Right lung (tissue), 10 donors: ENCODE measurements at places on chromosomes 2 and 18. TPM values are rescaled to one million over a fixed set of nuclear protein-coding genes. Genes with fewer than 3 reads are reported as not detected.

GRCh38 chr2:177147093-177147694, 65.4 kb upstream of the HNRNPA3 start:
- no peak for DNase-seq

- no peak for DNase-seq
These were observed 60.9 kb upstream of the CCBE1 start for GRCh38 chr18:59758106-59758505.

The PHOSPHO2 gene
- 17.0 TPM for polyA plus RNA-seq

The IL1A gene
- polyA plus RNA-seq: 0.12 TPM

DNA sequence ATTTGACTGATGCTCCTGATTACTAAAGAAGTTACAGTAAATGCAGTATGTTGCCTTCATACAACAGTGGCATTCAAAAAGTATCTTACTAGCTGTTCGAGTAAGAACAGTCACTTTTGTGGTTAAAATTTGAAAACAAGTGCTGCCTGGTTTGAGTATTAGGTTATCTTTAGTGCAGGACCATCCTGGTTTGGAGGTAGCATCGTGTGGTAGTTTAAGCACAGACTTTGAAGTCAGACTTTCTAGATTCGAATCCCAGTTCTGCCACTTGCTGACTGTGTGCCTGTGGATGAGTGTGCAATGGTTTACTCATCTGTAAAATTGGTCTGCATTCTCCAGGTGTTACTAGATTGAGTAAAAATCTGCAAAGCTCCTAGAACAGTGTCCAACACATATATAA, 96.8 kb downstream of the SGPP2 start:
- no peak for DNase-seq

- DNase-seq: no peak
These were observed 254.0 kb downstream of the CALCRL start for GRCh38 chr2:187194049-187194448.

DNA sequence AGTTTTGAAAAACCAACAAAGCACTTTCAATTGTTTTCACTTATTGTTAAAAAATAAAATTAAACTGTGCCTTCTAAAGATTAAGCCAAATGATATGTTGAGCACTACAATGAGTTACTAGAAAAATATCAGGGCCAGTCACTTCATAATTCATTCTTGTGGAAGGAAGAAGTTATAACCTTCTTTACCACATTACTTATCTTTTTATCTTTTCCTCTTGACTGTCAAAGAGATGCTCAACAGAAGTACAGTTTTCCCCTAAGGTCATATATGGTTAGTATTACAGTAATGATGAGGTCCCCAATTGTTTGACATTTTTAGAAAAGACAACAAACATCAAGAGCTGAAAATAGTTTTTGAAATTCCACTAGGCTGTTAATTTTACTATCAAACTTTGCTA, 9.4 kb downstream of the PELI1 start:
- no peak for DNase-seq

DNA sequence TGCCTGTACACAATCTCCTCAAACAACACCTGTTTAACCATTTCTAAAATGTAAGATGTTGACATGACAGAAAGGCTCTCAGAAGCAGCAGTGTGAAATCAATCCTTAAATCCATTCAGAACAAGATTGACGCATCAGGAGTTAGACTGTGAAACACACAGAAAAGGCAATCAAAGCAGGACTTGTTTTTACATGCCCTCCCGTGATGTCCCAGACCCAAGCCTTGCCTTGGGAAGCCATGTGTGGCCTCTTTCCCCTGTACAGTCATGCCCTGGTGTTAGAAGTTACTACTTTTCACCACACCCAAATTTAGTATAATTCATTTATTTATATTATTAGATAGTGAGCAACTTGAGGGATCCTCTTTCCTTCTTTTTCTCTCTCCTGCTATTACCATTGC, 115.7 kb downstream of the NCKAP5 start:
- no peak for DNase-seq

DNA sequence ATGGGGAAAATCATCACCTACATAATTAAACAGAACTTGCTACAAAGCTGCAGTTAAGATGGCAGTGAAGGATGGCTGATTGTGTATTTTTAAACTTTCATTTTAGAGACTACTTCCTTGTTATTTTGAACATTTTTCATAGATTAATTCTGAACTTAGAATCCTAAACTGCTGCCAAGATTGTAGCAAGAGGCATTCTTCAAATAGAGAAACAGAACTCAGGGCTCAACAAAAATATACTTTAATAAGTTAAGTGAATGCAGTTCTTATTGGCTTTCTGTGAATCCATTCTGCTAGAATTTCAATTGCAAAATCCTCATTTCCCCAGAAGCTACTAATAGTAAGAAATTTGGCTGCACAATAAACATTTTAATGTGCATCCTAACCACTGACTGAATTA, 160.3 kb downstream of the L3MBTL4 start:
- DNase-seq: no peak

The RAX gene
- polyA plus RNA-seq: not detected

DNA sequence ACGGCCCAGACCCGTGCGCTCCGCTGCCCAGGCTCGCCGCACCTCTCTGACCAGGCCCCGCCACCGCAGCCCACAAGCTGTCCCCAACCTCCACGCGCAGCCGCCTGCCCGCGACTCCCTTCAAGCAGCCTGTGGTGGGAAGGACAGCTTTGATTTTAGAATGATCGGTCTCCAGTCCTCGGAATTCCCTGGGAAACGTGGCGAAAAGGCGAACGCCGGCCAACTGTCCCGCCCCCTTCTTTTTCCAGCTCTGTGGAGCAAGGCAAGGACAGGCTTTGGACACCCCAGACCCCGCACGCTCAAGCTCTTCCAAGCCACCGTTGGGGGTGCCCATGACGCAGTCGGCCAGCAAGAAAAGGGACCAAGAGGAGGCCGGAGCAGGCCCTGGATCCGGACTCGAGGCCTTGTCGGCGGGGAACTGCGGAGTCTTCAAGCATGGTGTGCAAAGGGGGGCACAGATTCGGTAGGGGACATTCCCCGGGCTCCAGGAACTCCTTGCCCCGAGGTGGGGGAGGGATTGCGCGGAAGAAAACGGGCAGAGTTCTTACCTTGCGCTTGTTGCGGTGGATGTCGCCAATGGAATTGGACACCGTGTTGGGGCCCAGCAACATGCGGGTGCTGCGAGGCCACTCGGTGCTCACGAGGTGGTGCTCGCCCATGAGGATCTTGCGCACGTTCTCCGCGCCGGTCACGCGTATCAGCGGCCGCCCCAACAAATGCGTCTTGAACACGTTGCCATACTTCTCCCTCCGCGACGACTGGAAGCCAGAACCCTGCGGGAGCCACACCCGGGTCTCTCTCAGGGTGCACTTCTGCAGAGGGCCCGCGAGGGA, 4.0 kb downstream of the CYP26B1 start:
- no peak for DNase-seq

DNA sequence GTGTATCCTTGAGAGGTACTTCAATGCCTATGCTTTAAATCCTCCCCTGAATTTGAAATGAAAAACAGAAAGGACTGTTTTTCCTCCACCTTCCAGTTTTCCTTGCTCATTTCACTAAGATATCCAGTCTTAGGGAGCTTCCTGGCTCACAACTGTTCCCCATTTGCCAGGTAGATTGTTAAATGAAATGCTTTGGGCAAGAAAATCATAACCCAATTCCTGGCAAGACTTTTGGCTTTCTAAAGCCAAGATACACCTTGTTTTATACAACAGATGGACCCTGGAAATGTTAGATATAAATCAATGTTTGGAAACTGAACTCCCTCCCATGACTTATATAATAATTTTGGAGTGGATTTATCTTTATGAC, 3.6 kb upstream of the CHMP3 start:
- no peak for DNase-seq

The PRSS56 gene
- polyA plus RNA-seq: not detected

- no peak for DNase-seq
These were observed 44.5 kb downstream of the PKDCC start for GRCh38 chr2:42092084-42092996.

DNA sequence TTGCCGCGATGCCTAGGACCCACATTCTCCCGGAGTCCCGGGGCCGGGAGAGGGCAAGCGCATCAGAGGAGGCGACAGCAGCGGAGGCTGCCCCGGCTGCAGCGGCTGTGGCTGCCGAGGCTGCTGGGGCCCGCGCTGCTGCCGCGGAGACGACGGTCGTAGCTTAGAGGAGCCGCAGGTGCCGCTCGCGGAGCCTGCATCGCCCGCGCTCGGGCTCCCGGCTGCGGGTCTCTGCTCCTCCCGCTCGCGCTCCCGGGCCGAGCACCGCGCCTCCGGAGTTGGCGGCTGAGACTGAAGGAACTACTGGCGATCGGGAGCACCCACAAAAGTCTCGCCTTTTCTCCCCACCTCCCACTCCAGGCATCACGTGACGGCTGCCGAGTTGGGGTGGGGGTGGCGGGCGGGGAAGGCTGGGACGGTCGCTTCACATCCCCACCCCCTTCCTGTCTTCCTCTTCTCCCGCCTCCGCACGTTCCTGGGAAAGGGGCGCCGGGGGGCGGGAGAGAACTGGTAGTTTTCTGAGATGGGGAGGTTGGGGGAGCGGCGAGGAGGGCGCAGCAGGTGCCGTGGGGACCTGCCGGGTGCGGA, at the start of gene LYPD1:
TSS of gene LYPD1 (minus strand) at position 298 of the 588 bp plus-strand sequence. CDS start at position 25, 273 bp downstream.
- no peak for DNase-seq

The ZNF385B gene
- 4.2 TPM for polyA plus RNA-seq

The DYNC2LI1 gene
- 68.2 TPM for polyA plus RNA-seq

GRCh38 chr2:55338268-55338667, 69.2 kb upstream of the MTIF2 start:
- no peak for DNase-seq

GRCh38 chr2:203177361-203177760, 61.5 kb upstream of the CYP20A1 start:
- DNase-seq: no peak

GRCh38 chr2:189819297-189819704, 35.1 kb downstream of the PMS1 start:
- DNase-seq: no peak

- DNase-seq: no peak
These were observed 162.5 kb downstream of the RAD51AP2 start for GRCh38 chr2:17355608-17356329.

DNA sequence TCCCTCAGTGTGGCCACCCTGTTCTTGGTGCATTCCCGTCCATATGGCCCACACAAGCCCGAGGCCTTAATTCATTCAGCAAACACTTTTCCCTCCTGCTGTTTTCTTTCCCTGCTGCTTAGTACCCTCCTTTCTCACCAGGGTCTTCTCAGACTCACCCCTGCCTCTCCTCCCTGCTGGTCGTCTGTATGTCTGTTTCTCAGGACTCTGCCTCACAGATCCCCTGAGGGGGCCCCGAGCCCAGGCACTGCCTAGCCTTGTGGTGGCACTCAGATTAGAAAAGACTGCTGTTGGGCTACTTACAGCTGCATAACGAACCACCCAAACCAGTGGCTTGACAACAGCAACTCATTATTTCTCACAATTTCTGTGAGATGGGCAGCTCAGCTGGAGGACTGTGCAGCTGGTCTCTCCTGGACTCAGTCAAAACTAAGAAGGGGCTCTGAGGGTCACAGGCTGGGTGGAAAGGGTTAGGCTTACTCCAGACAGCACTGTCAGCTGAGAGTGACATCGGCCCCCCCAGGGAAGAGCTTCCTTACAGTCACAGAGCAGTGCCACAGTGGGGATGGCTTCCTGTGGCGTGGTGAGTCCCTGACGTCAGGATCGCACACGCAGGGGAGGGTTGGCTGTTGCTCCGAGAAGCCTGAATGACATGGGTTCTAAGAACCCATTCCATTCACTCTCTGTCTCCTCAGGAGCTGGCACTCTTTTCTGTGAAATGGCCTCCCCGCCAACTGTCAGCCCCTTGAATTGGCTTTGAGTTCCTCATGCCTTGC, 139.0 kb downstream of the UXS1 start:
- DNase-seq: no peak

- DNase-seq: no peak
These were observed 108.6 kb upstream of the CCDC150 start for GRCh38 chr2:196530910-196531309.

The ACVR1 gene
- polyA plus RNA-seq: 29.7 TPM

GRCh38 chr2:201746551-201746950, 34.2 kb downstream of the ALS2 start:
- DNase-seq: no peak

The SLC14A1 gene
- 1.6 TPM for polyA plus RNA-seq

DNA sequence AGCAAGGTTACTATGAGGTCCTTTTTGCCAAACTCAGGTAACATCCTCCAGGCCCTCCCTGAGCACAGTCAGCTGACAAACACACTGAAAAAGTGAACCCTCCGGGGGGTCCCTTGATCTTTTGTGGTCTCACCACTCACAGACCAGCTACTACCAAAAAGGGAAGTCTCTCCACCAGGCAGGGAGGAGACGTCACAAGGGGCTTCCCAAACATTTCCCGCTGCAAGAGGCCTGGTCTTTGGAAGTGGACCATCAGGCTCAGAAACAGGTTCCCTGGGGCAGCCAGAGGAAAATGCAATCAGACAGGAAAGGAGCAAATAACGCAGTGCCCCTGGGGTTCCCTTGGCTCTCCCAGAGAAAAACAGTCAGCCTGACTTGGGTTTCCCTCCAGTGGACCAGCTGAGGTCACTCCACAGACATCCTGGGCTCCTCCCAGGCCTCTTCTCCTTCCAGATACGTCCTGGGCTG, 38.7 kb upstream of the POMC start:
- DNase-seq: no peak

GRCh38 chr2:157032017-157032416, 225.5 kb upstream of the GALNT5 start:
- no peak for DNase-seq

- DNase-seq: no peak
These were observed 15.0 kb downstream of the SLC30A3 start for GRCh38 chr2:27247893-27248292.
